ENCODE measurements at places on chromosomes 4 and X.

GRCh38 chr4:124631760-124632159, 80.8 kb downstream of the ANKRD50 start:
- no peak for DNase-seq

DNA sequence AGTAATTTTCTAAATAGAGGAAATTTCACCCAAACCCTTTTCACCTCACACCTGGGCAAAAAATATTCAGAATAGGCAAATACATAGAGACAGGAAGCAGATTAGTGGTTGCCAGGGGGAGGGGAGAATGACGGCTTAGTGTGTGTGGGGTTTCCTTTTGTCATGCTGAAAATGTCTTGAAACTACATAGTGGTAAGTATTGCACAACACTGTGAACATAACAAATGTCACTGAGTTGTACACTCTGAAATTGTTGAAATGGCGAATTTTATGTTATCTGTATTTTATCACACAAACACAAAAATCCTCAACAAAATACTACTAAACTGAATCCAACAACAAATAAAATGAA, 60.7 kb upstream of the PLAC1 start:
- DNase-seq, result no peak

DNA sequence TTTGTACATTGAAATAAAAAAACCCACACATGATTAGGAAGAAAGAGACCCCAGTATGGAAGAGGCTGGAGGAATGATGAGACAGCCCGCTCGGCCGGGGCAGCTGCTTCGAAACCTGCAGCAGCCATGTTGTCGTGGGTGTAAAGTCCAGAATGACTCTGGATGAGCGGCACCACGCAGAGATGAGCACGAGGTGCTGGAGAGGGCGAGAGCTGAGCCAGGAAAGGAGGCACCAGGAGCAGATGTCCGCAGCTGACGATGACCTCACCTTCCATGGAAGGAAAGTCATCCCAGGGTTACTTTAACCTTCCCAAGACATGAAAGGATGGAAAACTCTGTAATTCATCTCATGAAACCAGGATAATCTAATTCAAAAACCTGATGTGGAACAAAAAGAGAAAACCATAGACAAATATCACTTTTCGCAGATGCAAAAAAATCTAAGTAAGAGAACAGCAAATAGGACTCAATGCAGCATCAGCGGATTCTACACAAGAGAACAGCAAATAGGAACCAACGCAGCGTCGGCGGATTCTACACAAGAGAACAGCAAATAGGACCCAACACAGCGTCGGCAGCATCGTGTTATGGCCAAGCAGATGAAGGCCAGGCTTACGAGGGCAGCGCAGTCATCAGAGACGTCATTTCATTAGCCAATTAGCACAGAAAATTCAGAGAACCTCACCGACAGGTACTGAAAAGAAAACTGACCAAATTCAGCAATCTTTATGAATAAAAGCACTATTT, 25.9 kb upstream of the SPON2 start:
- DNase-seq, result no peak

DNA sequence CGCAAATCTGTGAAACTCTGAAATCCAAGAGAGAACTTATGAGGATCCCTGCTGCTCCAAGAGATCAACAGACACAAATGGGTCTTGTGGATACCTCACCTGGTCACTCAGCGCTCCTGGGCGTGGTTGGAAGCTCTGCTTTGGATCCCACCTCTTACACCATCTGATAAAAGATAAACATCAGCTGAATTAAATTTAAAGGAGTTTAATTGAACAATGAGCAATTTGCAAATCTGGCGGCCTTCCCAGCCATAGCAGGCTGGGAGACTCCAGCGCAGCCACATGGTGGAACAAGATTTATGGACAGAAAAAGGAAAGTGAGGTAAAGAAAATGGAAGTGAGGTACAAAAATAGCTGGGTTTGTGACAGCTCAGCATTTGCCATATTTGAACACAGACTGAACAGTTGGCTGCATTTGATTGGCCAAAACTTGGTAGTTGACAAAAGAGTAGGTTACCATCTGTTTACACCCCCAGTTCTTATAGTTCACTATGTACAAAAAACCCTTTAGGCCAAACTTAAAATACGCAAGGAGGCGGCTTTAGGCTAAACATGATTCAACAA, 437.3 kb upstream of the NDST3 start:
- no peak for DNase-seq

- DNase-seq, result peak; percentile 10
Measured at GRCh38 chr4:172962564-172963353, 205.9 kb upstream of the GALNT7 start.

DNA sequence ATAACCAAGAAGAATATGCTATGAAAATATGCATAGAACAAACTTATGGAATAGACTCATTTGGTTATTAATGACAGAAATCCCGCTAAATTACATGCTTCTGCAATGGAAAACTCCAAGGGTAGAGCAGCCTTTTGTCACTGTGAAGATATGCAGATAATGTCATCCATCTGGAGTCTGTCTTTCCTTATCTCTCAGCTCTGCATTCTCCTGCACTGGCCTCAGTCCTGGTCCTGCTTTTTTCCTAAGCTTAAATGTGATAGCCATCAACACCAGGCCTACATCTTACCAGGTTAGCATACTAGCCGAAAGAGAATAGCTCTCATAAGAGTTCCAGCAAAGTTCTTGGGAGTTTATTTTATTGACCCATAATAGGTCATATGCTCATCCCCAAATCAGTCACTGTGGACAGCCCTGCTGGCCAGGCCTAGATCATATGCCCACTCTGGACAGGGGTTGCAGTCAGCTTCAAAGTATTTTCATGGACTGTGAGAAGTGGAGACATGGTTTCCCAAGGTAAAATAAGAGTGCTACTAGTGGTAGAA, 86.5 kb upstream of the LEF1 start:
- DNase-seq, result no peak

DNA sequence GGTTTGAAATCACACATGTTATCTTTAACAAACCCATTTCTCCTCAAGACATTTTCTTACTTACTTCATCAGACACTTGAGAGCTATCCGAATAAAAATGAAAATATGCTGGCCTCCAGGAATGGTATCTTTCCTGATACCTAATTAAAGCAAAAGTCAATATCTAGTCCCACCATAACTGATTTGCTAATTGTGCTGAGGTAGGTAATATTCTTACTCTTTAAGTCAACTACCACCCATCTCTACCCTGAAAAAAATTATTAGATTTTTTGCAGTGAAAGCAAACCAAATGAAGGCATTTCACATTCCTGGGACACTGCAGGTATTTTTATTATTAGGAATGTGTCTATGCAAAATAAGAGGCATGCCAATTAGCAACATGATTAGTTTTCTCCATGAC, 175.8 kb downstream of the QDPR start:
- no peak for DNase-seq

DNA sequence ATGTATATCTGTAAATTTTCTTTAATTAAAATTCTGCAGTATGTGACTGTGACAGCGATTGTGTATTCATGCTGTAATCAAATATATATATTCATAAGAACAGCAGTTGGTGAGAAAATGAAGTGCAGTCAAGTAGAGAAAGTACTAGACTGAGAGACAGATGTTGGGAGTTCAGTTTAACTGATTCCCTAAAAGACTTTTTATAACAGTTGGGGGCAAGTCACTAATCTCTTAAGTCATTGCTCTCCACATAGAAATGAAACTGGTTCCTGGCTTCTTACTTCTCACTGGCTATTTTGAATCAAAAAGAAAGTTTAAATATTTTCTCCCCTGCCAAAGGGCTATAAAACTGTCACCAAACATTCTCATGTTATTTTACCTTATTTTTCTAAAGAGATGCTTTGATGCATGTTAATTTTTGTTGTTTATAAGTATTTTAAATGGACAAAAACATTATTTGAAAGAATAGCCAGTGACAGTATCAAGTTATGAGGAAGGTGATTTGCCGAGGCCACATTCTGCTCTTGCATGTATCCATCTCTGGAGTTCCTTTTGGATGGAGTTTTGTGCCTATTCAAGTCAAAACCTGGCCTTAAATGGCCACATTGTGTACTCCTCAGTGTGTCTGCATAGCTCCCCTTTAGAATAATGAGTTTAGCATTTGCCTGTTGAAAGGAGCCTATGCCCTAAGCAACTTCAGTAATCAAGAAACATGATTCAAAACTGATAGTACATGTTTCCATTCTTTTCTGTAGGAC, 30.8 kb downstream of the EXOC1 start:
- DNase-seq, result no peak

- no peak for DNase-seq
Measured at GRCh38 chr4:124955476-124955875, 242.9 kb upstream of the ANKRD50 start.

DNA sequence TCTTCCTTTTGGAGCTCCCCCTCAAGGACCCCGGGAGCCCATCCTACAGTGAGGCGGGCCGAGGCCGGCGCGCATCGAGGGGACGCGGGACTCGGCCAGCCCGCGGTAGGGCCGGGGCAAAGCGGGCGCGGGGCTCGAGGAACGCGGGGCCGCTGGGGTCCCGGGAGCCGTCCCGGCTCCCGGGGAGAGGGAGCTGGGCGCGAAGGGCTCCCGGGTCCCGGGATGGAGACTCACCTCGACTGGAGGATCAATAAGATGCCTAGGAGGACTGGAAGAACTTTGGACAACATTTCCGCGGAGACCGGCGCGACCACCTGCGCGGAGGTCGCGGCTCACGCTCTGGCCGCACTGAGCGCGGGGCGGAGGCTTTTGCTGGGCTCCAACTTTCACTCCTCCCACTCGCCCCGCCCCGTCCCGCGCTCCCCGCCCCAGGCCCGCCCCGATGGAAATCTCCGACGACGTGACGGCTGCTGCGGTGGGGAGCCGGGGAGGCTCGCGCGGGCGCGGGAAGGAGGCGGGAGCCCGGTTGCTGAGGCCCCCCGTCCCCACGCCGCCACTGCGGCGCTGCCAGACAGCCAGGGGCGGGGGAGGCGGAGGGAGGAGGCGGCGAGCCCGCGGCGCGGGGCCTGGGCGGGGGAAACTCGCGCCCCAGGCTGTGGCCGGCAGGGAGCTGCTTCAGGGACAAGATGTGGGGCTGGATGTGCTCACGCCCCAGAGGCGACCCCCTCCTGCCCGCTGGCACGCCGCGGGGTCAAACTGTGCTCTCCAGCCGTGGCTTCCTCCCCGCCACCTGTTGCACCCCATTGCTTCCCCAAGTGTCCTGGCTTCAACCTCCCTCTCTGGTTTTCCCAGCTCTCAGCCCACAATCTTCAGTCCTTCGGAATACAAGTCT, at the start of gene GABRE:
TSS of gene GABRE (minus strand) at position 341 of the 892 bp plus-strand sequence. CDS start at position 290, 51 bp downstream.
- DNase-seq, result peak; percentile 4

DNA sequence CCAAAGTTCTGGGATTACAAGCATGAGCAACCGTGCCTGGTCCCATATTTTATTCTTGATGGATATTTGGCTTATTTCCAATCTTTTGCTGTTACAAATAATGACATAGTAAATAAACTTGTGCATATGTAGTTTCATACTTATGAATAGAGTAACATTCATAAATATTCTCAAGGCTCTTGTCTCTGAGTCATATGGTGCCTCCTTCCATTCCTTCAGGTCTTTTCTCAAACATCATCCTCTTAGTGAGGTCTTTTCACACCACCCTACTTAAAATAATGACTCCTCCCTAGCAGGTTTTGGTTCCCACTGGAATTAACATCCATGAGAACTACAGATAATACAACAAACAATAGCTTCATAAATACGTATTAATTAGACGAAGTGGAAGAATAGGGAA, 416.6 kb downstream of the IQCM start:
- no peak for DNase-seq

DNA sequence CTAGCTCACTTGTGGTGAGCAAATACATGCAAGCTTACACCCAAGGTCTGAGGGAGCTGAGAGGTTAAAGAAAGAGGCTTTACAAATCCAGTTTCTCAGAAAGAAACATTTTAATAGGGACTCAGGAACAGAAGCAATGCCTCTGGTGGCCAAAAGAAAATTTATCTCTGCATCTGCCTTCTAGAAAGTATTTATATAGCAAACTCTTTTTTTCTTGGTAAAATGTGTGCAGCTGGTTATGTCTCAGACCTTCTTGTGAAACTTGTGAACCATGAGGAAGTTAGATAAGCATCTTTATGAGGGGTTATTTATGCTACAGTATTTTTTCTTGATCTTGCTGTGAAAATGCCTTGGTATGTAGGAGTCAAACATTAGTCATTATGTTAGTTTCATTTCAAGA, 48.5 kb upstream of the CYSLTR1 start:
- DNase-seq, result no peak

GRCh38 chrX:139725720-139726119, 17.8 kb upstream of the MCF2 start:
- DNase-seq, result no peak

GRCh38 chr4:40976343-40976742, 226.6 kb downstream of the NSUN7 start:
- peak; percentile 7 for DNase-seq

- DNase-seq, result no peak
Measured at GRCh38 chr4:57078685-57079521, 31.3 kb downstream of the IGFBP7 start.

GRCh38 chr4:6469898-6470501, 2.4 kb downstream of the PPP2R2C start:
- no peak for DNase-seq

- DNase-seq, result no peak
Measured at GRCh38 chr4:2868877-2869487, 25.3 kb downstream of the ADD1 start.

GRCh38 chrX:46209768-46210167, 335.5 kb downstream of the ZNF674 start:
- DNase-seq, result no peak

- DNase-seq, result no peak
Measured at GRCh38 chr4:130825284-130825683, 1729.3 kb downstream of the C4orf33 start.

- DNase-seq, result no peak
Measured at GRCh38 chr4:151629097-151629783, 131.6 kb downstream of the GATB start.

- DNase-seq, result no peak
Measured at GRCh38 chr4:111115881-111116280, 493.0 kb upstream of the PITX2 start.

DNA sequence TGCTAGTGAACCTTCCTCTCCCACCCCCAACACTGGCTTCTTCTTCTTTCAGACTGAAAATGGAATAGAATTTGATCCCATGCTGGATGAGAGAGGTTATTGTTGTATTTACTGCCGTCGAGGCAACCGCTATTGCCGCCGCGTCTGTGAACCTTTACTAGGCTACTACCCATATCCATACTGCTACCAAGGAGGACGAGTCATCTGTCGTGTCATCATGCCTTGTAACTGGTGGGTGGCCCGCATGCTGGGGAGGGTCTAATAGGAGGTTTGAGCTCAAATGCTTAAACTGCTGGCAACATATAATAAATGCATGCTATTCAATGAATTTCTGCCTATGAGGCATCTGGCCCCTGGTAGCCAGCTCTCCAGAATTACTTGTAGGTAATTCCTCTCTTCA, 14.7 kb downstream of the TNMD start:
- DNase-seq, result no peak

GRCh38 chr4:145784036-145784435, 104.1 kb downstream of the C4orf51 start:
- no peak for DNase-seq

GRCh38 chr4:186684220-186684619, 39.4 kb downstream of the FAT1 start:
- DNase-seq, result no peak

DNA sequence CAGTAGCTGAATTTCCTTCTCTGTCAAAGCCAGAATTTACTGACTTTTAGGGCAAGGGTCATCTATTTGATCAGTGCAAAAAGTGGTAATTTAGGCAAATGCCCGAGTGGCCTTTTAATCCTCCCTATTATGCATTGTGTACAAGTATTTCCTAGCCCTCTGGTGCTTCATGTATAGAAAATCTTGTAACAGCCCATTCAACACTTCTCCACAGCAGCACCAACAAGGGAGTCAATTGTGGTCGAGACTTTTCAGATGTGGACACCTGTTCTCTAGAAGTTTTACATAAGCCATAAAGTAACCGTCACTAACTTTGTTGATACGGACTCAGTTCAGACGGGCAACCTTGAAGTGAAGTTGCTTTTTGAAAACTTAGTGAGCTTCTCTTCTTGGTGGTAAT, 50.9 kb upstream of the FHDC1 start:
- DNase-seq, result no peak
